ENCODE measurements at places on chromosomes 16 and 17.

DNA sequence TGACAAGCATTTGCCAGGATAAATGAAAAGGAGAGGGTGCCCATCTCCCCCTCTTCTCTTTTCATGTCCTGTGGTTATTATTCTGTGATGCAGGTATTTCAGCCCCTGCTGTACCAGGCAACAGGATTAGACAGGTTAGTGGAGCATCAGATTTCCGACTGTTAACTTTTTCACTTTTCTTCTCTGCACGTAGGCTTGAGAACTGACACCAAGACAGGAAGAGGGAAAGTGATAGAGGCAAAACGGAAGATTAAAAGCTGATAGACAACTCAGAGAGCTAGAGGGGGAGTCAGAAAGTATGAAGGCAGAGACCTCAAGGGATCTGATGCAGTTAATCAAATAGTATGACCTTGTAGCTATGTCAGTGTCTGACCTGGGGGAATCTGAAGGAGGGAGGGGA is 132.8 kb downstream of the SOX9 start:
- no peak for DNase-seq

DNA sequence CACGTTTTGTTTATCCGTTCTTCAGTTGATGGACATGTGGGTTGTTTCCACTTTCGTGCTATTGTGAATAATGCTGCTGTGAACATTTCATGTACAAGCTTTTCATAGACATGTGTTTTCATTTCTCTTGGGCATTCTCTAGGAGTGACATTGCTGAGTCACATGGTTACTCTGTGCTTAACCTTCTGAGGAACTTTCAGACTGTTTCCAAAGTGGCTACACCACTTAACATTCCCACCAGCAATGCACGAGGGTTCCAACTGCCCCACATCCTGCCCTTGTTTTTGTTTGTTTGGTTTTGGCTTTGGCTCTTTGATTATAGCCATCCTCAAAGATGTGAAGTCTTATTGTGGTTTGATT is 14.2 kb upstream of the PEMT start:
- no peak for DNase-seq

- no peak for DNase-seq
Observed at GRCh38 chr17:55644346-55644745, 78.3 kb downstream of the TMEM100 start.

DNA sequence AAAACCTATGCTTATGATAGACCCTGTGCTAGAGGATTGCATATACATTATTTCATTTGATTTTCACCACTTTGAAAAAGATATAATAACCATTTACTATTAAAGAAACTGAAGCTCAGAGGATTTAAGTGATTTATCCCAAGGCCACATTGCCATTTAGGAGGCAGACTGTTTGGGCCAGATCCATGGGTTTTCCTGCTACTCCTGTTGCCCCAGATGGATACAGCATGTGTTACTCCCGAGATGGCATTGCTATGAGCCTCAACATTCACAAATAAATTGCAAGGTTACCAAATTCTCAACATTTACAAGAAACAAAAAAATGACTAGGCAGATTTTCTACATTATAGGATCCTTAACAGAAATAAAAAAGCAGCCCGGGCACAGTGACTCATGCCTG is 322.1 kb upstream of the SOX9 start:
- no peak for DNase-seq

- no peak for DNase-seq
Observed at GRCh38 chr16:17564856-17565255, 94.1 kb upstream of the XYLT1 start.
